ENCODE measurements at places on chromosomes 7 and 10. TPM values are rescaled to one million over a fixed set of nuclear protein-coding genes. Genes with fewer than 3 reads are reported as not detected.

DNA sequence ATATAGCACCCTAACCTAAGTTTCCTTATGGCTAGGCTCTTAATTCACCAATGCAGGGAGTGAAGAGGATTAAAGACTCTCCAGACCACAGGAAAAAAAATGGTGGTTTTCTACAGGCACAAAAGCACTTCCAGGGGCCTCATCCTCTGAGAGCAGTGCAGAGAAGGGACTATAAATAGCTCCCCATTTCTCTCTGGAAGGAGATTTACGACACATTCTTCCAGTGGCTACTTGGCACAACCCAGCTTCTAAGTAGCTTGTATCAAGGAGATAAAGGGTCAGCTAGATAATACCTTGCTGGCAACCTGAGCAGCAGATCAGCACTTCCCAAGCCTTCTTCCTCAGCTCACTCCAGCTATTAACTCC, 73.5 kb downstream of the CRPPA start:
- no peak for DNase-seq

Gene OPN4
- not detected for total RNA-seq

Gene GDF10
- 0.19 TPM for total RNA-seq

DNA sequence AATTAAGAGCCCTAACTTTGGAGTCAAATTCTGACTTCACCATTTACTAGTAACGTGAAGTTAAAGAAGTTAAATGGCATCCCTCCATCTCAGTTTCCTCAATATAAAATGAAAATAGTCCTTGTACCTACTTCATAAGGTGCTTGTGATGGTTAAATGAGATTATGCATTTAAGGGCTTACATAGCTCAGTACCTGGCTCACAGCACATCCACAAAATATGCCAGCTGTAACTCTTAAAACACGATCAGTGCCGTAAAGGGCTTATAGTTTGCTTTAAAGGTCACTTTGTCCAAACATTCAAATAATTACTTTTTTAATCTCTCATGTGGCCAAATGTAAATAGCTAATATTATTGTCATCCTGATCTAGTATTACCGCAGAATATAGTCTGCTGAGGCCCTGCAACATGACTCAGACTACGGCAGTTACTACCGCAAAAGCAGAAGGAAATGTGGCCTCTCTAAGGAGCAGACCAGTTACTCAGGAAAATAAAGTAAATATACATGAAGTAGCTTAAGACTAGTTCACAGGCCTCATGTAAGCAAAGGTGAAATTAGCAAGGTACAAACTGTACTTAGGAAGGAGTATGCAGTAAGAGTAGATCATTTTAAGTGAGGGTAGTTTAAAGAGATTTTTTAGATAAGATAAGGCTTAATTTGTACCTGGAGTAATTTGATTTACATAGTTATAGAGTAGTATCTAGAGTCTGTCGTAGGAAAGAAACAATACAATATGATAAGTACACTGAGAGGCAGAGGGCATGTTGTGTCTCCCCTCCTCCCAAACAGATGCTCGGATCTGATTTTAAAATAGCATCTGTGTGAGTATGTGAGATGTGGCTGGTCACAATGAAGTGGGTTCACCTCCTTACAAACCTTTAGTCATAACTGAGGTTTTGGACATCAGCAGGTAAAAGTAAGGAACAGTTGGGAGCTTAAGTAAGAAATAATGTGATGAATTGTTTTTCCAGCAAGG, 13.1 kb downstream of the CASP2 start:
- no peak for DNase-seq

Gene SEMA3E
- 1.9 TPM for total RNA-seq

DNA sequence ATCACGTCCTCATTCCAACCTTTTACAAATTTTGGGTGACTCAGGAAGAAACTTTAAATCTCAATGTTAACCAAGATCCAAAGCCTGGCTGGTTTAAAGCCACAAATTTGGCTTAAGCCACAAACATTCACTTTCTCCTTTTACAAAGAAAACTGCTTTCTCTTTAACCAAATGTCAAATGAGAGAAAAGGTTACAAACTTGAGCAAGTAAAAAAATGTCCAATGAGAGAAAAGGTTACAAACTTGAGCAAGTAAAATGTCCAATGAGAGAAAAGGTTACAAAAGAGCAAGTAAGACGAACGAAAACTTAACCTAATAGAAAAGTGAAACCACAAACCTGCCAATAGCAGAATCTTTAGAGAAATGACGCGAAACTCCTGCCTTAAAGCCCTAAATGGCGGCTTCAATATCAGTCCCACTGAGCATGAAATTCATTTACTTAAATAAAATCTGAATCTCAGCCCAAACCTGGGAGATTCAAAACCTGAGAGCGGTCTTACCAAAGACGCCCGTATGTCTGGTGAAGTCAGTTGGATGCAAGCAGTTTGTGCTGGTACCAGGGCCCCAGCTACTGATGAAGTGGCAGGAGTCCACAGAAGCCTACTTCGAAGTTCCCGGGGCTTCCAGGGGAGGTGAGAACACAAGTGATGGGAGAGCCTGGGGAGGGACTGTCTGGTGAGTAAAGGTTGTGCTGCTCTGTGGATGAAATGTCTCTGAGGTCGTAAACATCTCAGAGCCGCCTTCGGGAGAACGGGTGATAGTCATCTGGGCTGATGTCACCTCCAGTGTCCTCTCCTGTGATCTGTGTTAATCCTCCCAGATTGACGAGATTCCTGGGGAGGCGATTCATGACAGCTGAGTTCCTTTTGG, 74.6 kb downstream of the PAXIP1 start:
- no peak for DNase-seq

GRCh38 chr10:133170092-133170491, 10.1 kb downstream of the KNDC1 start:
- no peak for DNase-seq

DNA sequence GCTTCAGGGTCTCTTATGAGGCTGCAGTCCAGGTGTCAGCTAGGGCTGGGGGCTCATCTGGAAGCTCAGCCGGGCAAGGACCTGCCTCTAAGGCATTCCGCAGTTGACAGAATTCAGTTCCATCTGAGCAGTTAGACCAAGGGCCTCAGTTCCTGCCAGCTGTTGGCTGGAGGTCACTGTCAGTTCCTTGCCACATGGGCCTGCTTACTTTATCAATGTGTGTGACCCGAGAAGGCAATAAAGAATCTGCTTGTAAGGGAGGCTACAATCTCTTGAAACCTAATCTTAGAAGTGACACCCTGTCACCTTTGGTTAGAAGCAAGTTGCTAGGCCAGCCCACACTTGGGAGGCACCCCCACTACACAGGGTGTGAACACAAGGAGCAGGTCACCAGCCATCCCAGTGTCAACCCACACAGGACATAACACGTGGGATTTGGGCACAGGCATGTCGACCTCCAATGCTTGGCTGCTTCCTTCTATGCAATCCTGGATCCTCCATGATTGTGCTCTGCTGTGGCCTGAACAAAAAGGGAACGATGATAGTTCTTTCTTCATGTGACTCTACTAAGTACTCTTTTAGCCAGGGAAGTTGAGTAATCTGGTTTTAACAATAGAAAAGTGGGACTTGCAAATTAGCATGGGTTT, 41.8 kb downstream of the MTURN start:
- no peak for DNase-seq

Gene GPR37
- total RNA-seq = 17.4 TPM

DNA sequence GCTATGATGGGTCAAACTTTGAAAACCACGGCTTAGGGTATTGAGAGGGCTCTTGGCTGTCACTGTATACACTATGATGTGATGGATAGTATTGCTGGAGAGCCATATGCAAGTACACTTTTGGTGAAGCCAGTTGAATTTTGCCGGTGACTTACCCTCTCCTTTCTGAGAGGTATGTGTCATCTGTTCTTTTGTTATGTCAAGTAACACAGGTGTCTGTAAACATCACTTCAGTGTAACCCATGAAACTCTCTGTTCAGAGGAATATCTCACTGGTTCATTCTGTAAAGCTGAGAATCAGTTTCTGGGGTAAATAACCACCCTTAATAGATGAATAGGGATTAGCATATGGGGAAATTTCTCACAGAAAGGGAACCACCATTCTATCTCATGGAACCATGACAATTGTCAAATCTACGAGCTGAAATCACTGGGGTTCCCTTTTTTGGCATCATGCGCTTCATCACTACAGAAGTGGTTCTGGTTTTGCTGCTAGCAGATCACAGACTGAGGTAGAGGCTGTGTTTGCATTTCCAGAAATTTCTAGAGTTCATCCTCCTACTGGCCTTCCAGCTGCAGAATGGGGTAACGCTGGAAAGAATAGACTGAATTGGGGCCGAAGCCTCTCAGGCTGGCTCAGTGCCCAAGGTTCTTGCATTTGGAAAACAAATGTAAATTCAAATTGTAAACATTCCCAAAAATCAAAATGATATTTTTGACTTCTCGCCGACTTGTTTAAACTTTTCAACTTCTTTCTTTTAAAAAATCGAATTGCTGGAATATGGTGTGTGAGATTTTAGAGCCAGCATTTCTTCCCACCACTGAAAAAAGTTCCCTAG, 83.3 kb upstream of the CREB5 start:
- DNase-seq = no peak

Gene NPSR1
- not detected for total RNA-seq

- no peak for DNase-seq
These were observed 14.7 kb downstream of the NEUROG3 start for GRCh38 chr10:69558559-69558958.

DNA sequence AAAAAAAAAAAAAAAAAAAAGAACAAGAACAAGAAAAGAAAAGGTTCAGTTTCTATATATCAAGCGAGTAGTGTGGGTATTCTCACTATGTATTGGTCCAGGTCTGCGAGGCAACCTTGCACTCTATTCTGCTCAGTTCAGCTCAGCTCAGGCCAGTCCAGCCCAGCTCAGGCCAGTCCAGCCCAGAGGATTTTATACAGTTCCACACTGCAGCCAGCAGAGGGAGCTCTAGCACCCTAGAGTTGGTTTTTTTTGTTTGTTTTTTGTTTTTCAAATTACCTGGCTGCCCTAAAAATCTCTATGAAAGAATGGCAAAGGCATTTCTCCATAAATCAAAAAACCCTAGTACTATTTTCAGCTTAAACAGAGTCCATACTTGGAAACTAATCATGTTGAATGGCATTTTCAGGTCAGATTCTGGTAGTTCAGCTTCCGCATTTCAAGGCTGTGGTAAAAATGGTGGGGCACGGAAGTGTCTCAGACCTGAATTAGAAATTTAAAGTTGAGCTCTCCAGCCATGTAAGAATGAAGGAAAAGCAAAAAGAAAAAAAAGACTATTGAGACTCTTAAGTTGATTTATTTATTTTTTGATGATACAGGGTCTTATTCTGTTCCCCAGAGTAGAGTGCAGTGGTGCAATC, 55.2 kb upstream of the GSDME start:
- DNase-seq = peak; percentile 72

GRCh38 chr10:84519235-84519634, 190.8 kb downstream of the CCSER2 start:
- DNase-seq = no peak

DNA sequence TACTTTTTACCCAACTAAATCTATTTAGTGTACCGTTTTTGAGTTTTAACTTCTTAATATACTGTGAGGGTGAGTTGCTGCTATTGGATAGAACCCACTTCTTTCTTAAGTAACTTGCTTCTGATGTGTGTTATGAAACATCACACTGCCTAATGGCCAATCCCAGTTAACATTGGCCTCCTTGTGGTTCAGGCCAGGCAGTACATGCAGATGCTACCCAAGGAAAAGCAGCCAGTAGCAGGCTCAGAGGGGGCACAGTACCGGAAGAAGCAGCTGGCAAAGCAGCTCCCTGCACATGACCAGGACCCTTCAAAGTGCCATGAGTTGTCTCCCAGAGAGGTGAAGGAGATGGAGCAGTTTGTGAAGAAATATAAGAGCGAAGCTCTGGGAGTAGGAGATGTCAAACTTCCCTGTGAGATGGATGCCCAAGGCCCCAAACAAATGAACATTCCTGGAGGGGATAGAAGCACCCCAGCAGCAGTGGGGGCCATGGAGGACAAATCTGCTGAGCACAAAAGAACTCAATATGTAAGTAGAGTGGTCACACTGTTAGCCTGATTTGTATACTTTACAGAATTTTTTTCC, 39.7 kb downstream of the TES start:
- peak; percentile 54 for DNase-seq

- no peak for DNase-seq
These were observed 45.0 kb upstream of the AKR1C1 start for GRCh38 chr10:4918236-4918635.

DNA sequence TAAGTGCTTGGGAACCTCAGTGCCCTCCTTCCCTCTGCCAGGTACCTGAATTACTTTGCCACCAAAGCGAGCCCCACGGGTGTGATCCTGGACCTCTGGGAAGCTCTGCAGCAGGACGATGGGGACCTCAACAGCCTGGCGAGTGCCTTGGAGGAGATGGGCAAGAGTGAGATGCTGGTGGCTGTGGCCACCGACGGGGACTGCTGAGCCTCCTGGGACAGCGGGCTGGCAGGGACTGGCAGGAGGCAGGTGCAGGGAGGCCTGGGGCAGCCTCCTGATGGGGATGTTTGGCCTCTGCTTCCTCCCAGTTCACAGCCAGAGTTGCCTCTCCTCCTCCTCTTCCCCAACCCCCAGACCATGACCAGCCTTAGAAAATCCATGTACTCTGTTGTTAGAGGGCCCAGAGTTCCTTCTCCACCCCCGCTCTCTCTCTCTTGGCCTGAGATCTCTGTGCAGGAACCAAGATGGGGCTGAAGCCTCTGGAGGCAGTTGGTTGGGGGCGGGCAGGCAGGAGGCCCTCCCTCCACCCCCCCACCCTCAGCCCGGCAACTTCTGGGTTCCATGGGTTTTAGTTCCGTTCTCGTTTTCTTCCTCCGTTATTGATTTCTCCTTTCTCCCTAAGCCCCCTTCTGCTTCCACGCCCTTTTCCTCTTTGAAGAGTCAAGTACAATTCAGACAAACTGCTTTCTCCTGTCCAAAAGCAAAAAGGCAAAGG, 19.8 kb upstream of the SLC29A3 start:
- DNase-seq = no peak

Gene PRR15
- 7.9 TPM for total RNA-seq

Gene CFAP46
- 4.8 TPM for total RNA-seq

DNA sequence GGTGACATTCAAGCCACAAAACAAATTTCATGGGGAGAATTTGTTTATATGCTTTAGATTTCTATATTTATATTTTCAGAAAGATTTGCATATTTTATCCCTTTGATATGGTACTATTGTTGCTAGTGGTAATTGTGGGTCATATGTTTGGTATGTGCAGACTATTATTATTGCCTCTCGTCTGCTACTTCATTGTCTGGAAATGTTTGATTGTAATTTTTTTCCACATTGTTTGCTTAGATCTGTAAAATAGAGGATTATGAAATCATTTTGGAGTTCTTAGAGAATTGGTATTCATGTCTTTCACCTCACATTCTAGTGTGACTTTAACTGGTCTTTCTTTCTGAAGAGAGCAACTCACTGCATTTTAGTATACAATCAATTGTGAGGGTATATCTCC, 44.7 kb downstream of the MYO3A start:
- no peak for DNase-seq

GRCh38 chr10:72524489-72524888, 101.4 kb downstream of the MICU1 start:
- no peak for DNase-seq

GRCh38 chr7:86209036-86209435, 434.7 kb upstream of the GRM3 start:
- no peak for DNase-seq

Data from H1 (cell line).